ENCODE measurements at places on chromosomes 2 and 18.

GRCh38 chr2:47558116-47558767, 155.3 kb downstream of the MSH2 start:
- DNase-seq = no peak

DNA sequence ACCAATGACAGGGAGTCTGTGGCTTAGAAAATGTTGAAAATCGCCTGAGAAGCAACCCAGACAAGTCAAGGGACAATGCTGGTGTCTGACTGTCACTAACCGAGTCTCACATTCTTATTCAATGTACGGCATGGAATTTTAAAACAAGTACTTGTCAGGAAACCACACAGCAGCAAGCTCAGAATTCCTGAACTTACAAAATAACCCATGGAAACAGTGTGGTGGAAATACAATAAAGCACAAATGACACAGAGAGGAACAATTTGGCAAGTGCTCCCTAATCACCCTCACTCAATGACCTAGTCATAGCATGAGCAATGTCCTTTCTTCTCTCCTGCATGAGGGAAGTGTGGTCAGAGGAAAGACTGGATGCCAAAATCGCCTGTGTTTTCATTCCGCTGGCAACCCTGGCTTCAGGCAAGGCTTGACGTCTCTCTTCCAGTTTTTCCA, 154.0 kb downstream of the SATB2 start:
- DNase-seq = no peak

DNA sequence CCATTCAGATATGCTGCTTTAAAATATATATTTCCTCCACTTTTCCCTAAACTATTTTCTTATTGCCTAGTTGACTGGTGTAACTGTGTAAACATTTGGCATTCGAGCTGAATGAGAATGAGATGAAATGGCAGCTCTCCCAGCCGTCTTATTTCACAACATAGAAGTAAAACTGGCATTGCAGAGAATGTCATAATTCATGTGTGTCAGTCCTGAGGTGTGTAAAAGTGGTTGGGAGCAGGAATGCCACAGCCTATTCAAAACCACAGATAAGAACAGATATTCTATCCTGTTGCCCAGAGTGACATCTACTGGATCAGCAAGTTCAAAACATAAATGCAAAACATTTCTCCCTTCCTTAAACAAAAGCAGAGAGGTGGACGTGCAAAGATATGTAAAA, 565.5 kb upstream of the CHAC2 start:
- DNase-seq = no peak

DNA sequence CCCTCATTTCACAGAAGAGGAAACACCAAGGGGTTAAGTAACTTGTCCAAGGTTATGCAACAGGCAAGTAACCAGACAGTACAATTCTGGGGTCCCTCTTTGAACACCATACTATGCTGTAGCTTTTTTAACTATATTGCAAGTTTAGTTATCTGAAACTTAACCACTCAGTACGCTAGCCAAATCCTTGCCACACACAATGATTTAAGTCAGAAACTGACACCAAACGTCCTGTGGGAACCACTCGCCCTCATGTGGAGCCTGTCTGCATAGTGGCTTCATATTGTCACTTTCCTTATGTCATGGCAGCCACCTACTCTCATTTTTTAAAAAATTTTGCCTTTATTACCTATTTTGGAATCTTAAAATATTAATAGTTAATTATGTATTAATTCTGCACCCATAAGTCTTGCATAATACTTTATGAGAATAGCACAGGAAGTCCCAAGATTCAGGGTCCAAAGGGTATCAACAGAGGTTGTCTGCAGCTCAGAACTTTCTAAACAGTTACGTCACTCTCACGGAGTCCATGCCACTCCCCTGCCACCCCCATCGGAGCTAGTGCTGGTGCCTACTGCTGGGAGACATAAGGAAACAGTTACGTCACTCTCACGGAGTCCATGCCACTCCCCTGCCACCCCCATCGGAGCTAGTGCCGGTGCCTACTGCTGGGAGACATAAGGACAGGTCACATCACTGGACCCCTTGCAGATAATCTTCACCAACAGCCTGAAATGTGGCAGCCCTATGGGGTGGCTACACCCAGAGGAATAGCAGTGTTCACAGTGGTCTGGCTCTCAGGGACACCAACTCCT, 99.0 kb downstream of the L3MBTL4 start:
- no peak for DNase-seq

DNA sequence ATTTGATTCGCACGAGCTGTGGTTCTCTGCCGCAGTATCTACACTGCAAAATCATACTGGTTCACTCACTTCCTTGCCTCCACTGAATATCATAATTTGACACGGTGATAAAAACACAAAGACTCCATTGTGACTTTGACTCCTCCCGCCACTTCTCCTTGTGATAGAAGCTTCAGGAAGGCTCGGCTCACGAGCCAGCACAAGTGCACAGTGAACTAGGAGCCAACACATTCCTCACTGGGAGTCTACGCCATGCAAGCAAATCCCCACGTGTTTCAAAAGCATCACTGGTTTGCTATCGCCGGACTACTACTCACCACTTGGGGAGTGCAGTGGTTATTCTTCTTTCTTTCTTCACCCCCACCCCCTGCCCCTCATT, 293.3 kb upstream of the PARD3B start:
- DNase-seq = no peak

DNA sequence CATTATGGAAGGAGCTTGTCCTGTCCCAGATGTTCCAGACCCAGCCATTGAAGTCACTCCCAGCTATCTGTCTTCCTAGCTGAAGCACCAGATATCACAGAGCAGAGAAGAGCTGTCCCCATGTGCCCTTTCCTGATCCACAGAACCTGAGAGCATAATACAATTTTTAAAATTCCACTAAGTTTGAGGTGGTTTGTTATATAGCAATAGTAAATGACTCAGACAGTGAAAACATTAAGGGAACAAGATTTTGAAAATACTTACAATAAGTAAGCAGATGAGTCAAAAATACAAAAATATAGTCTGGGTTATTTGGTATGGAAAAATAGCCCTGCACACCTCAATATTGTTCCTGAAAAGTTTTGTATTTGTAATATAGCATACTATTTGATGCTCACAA, 85.8 kb upstream of the GLS start:
- DNase-seq = no peak

- DNase-seq = no peak
Measured at GRCh38 chr2:149877074-149877473, 289.5 kb upstream of the MMADHC start.

DNA sequence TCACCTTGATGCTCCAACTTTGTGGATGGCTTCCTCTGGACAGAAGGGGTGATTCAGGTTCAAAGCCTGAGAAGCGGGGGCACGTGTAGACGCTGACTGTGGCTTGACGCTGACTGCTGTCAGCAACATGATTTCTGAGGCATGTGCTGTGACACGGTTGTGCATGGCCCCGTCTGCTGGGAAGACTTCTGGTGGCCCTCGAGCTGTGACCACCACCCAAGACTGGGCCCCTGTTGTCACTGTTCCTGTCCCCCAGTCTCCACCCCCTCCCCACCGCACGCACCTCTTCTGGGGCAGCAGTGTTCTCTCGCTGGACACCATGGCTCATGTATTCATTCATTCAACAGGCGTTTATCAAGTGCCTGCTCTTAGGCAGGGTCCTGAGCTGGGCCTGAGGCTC, 245.0 kb downstream of the FAM210A start:
- no peak for DNase-seq

DNA sequence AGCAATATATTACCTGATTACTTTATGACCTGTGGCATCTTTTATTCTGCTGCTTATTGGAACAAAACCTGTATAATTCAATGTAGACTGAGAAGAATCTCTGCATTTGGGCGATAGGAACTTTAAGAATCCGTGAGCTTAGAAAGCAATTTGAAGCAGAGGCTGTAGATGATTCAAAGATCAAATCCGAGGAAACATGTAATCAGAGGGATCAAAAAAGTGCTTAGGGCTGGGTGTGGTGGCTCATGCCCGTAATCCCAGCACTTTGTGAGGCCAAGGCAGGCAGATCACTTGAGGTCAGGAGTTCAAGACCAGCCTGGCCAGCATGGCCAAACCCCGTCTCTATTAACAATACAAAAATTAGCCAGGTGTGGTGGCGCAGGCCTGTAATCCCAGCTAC, 198.4 kb downstream of the MTX2 start:
- no peak for DNase-seq

DNA sequence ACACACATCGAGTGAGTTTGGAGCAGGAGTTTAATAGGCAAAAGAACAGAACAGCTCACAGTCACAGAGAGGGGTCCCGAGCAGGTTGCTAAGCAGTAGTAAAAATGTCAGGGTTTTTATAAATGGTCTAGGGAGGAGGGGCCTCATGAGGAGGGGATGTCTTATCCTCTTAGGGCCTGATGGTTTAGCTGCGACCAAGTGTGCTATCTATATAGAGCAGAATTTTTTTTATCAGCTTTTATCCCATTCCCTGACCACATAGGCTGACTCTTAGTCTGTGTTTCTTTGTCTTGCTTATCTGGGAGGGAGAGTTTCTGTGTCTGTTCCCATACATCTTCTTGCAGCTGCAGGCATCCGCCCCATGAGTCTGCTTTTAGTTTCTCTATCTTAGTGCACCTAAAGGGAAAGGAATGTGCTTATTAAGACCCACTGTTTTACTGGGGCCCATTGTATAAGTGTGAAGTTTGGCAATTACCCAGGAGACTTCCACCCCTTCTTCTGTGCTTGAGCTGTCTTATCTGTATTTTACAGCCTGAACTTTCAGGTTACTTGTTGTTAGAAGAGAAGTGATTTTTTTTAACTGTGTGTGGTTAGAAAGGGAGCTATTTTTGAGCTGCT, 30.4 kb upstream of the GMCL1 start:
- no peak for DNase-seq

DNA sequence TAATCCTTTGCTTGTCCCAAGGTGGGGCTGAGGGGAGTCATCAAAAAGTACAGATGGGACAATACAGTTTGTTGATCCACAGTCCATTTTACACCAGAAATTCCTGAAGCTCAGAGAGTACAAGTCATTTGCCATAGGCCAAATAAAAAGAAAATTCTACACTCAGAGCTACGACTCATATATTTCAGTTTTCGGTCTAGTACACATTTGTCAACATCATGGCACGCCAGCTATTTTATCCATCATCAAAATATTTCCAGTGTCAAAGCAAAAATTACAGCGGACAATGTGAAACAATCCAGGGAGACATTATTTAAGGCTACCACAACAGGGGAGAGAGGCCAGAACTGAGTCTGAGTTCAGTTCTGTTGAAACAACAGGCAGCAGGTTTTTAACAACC, 587.5 kb upstream of the DSEL start:
- no peak for DNase-seq

GRCh38 chr2:112995346-112995920, 9.8 kb upstream of the IL36A start:
- no peak for DNase-seq

DNA sequence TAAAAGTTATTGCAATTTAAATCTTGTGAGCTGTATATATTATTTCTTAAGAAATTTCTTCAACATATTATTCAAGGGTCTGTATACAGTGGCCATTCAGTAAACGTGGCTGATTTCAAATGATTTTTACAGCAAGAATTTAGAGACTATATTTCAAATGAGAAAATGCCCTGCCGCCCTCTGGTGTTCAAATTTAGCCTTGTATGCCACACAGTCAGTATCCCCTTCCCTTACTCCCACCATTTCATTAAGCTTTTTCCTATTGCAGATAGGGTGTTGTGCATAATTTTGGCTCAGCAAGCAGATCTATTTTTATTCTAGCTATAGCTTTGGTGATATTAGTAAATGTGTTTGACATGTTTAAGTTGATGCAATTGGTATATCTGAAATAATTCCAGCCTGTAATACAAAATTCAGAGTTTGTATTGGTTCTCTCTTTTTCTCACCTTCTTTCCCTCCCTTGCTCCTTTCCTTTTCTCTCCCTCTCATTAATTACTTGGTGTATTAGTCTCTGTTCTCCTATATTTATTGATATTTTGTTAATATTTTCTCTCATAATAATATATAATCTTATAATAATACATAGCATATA, 22.8 kb upstream of the SCN7A start:
- DNase-seq = no peak

DNA sequence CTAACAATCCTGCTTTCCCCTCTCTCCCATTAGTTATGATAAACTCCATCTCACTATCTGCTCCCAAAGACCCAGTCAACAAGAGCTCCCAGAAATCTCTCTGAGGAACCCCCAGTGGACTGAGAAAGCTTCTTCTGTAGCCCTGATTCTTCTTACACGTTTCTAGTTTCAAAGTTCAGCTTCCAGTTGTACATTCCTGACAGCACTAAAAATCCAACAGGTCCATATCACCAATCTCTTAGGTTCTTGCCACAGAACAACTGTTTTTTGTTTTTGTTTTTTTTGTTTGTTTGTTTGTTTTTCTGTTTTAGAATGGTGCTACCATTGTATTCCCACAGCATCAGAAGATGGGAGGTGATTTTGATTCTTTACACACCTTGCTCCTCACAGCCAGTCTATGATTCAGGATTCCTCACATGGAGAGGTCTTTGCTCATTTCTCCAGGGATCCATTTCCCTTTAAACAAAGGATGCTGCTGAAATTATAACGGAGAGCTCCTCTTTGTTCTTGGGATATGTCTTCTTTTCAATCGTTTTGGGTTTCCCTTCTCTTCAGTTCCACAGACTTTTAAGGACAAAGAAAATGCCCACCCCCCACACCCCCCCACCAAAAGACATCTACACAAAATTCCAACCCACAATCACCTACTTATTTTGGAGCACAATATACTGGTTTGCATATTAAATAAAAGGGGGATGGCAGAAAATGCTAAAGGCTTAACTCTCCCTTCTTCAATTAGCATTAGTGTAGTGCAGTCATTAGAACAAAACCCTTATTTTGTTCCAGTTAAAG, 56.0 kb upstream of the COBLL1 start:
- DNase-seq = no peak

DNA sequence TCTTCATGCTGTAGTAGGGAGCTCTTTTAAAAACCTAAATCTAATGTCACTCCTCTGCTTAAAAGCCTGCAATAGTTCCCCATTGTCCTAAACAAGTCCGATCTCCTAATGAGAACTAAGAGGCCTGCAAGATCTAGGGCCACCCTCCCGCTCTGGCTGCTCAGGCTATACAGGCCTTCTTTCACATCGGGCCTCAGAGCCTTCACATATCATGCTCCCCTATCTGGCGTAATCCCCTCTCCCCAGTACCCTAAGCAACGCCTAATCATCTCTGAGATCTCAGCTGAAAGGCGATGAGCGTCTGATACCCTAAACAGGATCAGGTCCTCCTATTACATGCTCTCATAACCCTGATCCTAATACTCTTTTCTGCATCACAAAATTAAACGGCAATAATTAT, 1.9 kb downstream of the MAP4K3 start:
- no peak for DNase-seq

DNA sequence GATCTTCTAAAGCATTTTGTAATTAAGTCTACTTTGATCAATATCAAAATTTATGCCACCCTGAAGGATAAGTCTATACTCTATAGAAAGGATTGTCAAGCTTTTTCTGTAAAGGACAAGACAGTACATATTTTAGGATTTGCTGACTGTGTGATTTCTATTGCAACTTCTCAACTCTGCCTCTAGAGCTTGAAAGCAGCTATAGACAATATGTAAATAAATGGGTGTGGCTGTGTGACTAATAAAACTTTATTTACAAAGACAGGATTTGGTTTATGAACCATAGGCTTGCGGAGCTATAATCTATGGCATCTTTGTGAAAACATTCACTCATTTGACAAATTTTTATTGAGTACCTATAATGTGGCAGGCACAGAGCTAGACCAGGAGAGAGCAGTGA, 18.4 kb downstream of the UPP2 start:
- DNase-seq = no peak
